ENCODE measurements at places on chromosomes 7 and 10.
A peak's percentile ranks its signal among the peaks of the same experiment; 100 is the strongest.

- no peak for DNase-seq
Observed at GRCh38 chr7:154792436-154793055, 210.4 kb downstream of the PAXIP1 start.

DNA sequence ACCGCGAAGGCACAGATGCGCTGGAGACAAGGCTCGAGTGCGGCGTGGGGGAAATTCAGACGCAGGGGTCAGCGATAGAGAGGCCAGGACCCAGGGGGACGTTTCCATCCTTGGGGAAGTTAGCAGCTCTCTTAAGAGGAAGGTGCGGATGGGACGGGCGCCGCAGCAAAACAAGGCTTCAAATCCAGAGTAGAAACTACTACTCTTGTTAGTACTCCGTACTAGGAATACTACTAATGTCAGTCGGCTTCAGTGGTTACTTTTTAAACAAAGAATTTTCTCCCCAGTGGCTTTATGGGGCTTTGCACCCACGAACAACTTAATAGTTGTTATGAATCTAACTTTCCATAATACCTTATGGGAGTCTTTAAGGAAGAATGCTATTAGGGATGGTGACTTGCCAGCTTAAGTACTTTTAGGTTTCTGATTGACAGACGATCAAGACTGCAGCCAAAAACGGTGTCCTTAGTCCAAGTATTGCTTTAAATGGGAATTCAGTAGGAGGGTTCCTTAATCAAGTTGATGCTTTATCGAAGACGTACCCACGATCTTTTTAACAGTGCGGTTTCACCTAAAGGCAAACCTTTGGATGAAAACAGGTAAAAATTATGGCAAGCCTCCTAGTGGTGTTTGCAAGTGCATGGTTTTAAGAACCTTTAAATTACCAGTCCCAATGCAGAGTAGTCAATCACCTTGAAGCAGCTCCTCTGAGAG, 812 bp upstream of the IDE start:
- peak; percentile 74 for DNase-seq

GRCh38 chr7:23106057-23106822, 655 bp downstream of the KLHL7 start:
- DNase-seq: peak; percentile 52

- no peak for DNase-seq
Observed at GRCh38 chr10:31878486-31878885, 50.1 kb downstream of the ARHGAP12 start.

DNA sequence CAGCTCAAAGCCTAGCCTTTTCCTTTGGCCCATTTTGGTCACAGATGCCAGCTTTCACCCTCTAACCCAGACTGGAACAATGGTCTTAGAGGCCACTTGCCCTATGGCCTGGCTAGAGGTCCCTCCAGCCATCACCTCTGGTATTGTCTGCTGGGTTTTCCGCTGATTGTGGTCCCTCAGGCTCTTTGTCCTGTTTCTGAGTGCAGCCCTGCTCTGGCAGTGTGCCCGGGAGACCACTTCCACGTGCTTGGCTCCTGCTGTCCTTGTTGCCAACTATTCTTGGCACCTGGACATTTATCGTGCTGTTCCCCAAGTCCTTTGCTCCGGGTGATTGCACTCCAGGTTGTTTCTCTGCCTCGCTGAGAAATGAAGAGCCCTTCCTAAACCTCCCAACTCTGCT, 53.3 kb upstream of the FAM180A start:
- DNase-seq: no peak

DNA sequence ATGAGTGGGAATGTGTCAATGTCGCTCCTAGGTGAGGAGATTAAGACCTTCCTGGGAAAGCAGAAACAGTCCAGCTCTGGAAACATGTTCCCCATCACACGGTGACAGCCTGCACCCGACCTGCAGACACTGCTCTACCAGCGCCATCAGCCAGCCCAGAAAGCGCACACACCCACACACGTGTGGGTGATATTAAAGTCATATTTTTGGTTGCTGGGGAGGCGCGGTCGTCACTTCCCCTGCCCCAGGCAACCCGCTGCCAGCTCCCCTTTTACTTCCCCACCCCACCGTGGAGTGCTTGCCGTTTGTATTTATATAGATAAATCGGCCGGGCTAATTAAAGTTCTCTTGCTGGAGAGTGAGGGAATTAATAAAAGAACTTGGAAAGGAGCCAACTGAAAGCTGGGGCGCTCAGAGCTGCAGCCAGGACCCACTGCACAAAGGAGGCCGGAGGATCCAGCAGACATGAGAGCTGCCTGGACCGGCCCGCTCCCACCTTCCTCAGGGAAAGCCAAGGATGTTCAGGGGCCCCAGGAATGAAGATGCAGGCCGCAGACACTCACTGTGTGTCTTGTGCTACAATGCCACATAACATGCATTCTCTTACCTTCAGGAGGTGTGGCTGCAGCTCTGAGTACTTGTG, 145.2 kb upstream of the UNC5B start:
- no peak for DNase-seq

DNA sequence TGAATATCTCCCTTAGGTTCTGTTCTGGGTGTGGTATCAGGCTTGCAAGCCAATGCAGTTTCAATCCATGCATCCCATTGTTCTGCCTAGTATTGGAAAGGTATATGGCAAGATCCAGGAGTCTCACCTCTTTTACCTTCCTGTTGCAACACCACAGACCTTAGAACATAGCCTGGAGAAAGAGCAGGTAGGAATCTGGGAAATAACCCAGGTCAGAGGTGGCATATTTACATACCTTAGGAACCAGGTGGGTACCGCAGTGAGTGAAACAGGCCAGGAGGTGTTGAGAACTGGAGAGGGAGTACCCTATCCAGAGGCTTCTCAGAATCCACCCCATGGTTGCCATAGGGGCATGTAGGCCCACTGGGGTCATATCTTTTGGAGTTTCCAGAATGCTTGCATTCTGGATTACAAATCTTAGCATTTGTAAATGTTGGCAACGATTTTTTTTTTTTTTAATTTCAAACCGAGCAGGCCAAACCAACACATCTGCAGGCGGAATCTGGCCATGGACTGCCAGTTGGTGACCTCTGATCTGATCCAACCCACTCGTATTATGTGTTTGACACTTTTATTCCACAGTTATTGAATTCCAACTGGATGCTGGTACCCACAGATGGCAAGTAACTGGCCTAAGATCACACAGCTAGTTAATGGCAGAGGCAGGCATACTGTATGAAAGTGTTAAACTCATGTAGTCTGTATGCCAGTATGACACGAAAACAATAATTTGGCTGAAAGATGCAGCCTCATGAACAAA, 180.3 kb upstream of the TCF7L2 start:
- no peak for DNase-seq

- DNase-seq: no peak
Observed at GRCh38 chr10:121580276-121581116, 17.7 kb downstream of the FGFR2 start.

GRCh38 chr10:44807451-44807850, 103.7 kb upstream of the TMEM72 start:
- DNase-seq: no peak

DNA sequence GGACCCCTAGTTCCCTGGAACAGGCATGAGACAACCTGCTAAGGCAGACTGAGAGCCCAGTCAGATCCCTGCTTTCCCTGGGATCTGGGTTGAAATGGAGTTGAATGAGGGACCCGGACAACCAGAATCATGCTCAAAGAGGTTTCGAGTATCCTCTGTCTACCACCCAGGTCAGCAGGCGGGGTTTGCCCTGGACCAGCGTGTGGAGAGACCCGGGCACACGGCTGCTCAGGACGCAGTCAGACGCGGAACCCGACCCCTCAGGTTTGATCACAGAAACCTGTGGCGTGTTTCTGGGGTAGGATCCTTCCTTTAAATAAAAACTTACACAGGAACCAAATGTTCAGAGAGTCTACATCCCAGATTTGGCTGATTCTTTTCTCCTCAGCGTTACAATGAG, 330.6 kb downstream of the PTPRN2 start:
- DNase-seq: no peak

- no peak for DNase-seq
Observed at GRCh38 chr10:66629996-66630395, 295.8 kb upstream of the LRRTM3 start.

- peak; percentile 32 for DNase-seq
Observed at GRCh38 chr10:114905450-114905849, 32.5 kb upstream of the TRUB1 start.

DNA sequence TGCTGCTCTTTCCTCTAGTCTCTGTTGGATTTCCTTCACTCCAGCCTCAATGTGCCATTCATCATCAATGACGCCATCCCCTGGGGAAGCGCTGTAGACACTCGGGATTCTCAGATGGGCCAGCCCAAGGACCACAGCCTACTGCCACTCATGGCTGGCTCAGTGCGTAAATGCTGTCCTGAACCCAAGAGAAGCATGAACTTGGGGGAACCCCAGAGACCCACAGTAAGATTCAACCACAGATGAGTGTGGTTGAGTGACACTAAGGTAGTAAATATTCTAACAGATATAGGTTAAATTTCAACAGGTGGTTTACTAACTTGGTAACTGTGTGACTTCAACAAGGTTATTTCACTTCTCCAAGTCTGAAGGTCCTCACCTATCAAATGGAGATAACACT, 304.1 kb downstream of the GRM8 start:
- DNase-seq: no peak

- no peak for DNase-seq
Observed at GRCh38 chr7:40761762-40762560, 627.2 kb downstream of the SUGCT start.

- DNase-seq: no peak
Observed at GRCh38 chr10:45373576-45374349, at the start of gene ALOX5. Gene ALOX5, plus strand, starts transcription at chr10:45374216. Its CDS starts 64 bp downstream, at chr10:45374280.

DNA sequence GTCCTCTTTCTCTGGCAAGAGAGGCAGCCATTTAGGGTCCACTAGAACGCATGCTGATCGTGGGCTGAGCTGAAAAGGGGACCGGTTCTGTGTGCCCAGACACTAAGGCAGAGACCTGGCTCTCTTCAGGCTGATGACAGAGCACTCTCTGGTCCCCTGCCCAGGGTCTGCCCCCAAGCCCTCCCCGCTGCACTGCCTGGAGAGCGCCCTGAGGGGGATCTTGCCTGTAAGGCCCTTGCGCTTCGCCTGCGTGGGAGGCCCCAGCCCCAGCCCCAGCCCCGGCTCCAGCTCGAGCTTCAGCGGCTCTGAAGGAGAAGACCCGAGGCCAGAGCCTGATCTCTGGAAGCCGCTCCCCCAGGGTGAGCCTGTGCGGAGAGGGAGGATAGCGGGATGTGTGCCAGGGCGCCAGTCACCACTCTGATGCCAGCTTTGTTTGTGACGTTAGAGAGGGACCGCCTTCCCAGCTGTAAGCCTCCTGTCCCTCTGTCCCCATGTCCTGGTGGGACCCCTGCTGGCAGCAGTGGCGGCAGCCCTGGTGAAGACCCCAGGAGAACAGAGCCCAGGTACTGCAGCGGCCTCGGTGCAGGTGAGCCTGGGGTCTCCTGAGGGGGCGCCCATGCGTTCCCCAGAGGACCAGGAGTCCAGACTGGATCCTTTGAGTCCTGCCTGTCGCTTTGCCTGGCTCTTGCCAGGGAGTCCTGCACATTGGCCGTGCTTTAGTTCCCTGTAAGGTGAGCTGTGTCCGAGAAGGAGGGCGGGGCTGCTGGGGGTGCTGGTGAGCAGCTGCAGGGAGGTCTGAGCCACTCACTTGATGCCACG, 43.2 kb downstream of the ZNF467 start:
- no peak for DNase-seq

DNA sequence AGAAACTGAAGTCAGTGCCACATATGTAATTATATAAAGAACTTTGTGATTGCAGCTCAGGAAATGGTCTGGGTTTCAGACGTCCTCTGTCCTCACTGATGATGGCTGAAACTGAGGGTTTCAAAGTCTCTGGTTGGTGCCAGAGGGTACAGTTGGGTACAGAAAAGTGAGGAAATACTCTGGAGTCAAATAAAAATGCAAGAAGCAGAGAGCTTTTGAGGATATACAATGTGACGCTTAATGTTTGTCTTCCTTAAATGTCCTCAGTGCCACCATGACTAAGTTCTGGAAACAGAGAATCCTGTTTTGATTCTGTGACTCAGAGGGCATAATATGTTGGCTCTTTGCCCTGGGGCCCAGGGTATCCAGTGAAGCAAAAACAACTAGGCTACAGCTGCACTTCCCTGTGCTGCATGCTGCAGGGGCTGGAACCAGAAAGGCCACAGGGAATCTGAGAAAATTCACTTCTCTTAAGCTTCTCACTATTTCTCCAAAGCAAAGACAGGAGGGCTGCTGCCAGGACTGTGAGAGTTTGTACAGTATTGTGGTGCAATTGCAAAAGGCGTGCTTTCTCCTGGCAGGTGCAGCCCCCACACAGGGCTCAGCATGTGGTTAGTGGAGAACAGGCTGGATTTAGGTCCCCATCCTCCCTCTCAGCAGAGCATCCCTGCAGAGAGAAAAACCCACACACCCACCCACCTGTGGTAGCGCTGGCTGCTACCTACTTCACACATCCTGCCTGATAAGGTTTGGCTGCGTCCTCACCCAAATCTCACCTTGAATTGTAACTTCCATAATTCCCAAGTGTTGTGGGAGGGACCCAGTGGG, 169.5 kb upstream of the SVIL start:
- peak; percentile 75 for DNase-seq

DNA sequence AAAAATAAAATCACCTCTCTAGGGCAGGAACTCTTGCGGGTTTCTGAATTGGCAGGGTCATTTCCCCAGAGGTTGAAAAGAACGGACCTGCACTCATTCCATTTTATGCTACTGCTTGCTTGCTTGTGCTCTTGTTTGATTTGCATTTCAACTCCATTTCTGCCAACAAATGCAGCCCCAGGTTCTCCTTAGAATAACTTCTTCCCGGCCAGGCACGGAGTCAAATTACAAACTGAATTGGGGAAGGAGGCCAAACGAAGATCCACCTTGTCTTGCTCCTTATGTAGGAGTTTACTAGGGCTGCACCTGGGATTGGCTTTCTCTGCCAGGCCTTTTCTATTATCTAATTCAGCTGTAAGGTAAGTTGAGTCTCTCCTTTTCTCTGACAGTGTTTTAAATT, 79.6 kb downstream of the HGF start:
- no peak for DNase-seq

DNA sequence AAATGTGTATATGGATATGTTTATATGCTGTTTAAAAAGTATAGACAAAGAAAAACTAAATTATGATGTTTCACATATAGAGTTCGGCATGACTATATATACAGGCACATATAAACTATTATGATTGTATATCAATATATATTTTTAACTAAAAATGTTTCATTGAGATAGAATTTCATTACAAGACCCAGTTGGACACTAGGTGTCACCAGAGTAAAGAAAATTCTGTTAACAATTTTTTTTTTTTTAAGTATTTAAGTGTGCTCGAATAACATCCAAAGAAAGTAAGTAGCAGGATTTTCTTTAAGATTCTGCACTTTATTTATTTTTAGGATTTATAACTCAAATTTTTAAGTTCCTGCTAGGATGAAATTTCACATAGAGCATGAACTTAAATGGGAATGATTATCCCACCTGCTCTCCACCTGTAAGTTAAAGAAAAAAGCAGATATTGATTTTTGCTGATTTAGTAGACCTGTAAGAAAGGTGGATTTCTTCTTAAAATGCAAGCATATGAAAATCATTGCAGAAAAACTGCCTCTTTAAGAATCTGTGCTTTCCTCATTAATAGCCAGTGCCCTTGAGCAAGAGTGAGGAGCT, 961.5 kb downstream of the PCDH15 start:
- DNase-seq: no peak

All from AG08395 (cell line).